ENCODE measurements at places on chromosomes 13 and 19.

DNA sequence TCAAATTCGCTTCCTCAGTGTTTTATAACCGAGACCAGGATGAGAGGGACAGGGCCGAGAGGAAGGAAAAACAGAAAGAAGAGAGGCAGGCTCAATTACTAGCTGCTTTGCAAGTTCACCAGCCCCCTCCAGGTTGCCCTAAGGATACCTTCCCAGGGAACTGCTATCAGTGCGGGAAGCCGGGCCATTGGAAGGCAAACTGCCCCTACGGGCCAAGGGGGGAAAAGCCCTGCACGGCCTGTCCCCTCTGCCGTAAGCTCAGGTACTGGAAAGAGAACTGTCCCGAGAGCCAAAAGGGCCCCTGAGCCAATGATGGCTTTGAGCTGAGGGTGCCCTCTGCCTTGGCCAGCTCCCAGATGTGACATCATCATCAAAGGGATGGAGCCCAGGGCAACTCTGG is 3.2 kb upstream of the ERVV-1 start:
- no peak for DNase-seq

GRCh38 chr19:55973982-55974381 is 12.6 kb upstream of the NLRP5 start:
- no peak for DNase-seq

DNA sequence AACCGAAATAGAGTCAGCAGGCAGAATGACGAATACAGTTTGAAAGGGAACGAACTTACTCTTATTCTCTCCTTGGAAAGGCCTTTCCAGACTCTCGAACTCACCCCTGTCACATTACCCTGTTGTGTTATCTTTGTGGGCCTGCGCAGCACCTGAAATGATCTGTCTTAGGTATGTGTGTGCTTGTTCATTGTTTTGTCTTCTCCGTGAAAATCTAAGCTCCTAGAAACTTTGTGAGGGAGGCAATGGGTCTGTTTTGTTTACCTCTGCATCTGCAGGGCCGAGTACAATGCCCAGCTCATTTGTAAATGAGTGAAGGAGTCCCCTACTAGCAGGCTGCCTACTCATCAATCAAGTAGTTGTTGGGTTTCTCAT is 19.6 kb downstream of the HMGB1 start:
- no peak for DNase-seq

DNA sequence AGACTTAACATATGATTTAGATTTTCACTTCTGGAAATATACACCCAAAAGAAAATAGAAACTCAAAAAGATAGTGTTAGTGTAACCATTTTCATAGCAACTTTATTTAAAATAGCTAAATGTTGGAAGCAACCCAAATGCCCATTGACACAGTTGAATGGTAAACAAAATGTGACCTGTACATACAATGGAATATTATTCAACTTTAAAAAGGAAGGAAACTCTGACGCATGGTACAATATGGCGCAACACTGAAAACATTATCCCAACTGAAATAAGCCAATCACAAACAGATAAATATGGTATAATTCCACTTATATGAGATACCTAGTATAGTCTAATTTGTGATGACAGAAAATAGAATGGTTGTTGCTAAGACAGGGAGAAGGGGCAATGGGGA is 1456.1 kb upstream of the MIR17HG start:
- DNase-seq, result no peak

- DNase-seq, result no peak
Measured at GRCh38 chr19:10132905-10133304, 13.2 kb upstream of the EIF3G start.

GRCh38 chr13:44972956-44973581 is 16.2 kb downstream of the NUFIP1 start:
- no peak for DNase-seq
